GM13976 (cell line): ENCODE measurements at places on chromosomes 12 and 14.

GRCh38 chr14:98489115-98489514 lies 782.9 kb downstream of the BCL11B start:
- DNase-seq = no peak

DNA sequence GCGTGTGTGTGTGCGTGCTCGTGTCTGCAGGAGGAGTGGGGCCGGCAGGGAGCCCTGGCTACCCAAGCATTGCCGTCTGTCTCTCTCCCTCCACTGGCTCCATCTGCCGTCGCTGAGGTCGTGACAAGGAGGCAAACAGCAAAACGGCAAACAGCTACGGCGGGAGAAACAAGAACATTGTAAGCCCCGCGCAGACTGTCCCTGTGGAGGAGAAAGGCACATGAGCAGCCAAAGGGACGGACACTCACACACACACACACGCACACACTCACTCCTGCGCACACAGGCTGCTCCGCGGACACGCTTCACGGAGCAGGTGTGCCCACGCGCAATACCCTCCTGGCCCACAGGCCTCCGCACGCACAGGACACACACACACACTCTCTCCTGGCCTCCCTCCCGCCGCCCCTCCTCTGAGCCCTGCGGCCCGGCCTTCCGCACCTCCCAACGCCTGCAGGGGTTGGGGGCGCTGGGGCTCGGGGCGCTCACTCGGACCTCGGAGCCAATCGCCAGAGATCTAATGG lies 905 bp downstream of the CISTR start:
- DNase-seq = peak; percentile 72

DNA sequence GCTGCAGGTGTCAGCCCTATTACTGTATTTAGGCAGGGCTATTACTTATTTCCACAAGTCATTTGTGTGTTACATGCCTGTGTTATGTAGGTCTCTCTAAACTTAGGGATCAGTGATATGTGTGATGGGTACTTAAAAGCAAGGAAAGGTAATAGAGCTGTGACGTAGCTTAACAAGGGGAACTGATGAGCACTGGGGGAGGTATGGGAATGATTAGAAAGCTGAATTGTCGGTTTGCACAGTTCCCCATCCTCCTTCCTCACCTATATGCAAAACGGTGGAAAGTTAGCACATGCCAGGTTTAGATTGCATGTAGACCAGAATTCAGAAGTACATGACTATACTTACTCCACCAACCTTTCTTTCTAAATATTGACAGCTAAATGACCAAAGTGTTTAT lies 494.3 kb upstream of the GARIN6 start:
- no peak for DNase-seq

DNA sequence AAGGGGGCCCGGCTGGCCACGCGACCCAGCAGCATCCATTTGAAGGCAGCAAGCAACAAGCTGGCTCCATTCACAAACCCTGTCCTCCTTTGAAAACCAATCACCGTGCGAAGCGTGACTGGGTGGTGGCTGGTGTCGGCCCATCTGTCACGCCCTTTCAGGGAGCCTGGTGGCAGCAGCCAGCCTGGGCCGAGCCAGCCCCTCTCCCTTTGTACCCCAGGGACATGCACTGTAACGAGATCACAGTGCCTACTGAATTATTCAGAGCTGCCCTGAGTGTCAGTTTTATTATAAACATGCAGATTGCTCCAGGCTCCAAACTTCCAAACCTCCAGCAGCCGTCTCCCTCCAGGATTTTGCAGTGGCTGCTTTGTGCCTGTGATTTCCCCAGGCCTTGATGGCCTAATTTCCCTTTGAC lies 22.3 kb upstream of the CTDSP2 start:
- DNase-seq = no peak

DNA sequence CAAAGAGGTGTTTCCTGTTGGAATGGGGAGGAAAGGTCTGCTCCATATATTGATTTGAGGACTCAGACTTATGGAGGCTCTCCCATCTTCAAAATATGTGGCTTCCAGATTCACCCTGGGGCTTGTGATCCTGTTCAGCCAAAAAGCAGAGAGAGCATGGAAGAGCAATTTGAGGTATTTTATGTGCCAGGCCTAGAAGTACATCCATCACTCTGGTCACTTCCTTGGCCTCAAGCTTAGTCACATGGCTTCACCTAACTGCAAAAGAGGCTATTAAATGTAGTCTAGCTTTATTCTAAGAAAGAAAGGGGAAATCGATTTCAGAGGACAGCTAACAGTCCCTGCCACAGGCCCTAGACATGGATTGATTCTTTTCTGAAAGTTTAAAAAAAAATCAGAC lies 86.2 kb downstream of the C12orf50 start:
- no peak for DNase-seq

GRCh38 chr12:22275843-22276242 lies 58.7 kb downstream of the ST8SIA1 start:
- no peak for DNase-seq

- no peak for DNase-seq
These were observed 5.2 kb downstream of the PPM1A start for GRCh38 chr14:60254176-60254575.

GRCh38 chr14:64584190-64584589 lies 34.4 kb downstream of the PPP1R36 start:
- no peak for DNase-seq

GRCh38 chr12:82357845-82358199 lies 365 bp downstream of the CCDC59 start:
- no peak for DNase-seq

DNA sequence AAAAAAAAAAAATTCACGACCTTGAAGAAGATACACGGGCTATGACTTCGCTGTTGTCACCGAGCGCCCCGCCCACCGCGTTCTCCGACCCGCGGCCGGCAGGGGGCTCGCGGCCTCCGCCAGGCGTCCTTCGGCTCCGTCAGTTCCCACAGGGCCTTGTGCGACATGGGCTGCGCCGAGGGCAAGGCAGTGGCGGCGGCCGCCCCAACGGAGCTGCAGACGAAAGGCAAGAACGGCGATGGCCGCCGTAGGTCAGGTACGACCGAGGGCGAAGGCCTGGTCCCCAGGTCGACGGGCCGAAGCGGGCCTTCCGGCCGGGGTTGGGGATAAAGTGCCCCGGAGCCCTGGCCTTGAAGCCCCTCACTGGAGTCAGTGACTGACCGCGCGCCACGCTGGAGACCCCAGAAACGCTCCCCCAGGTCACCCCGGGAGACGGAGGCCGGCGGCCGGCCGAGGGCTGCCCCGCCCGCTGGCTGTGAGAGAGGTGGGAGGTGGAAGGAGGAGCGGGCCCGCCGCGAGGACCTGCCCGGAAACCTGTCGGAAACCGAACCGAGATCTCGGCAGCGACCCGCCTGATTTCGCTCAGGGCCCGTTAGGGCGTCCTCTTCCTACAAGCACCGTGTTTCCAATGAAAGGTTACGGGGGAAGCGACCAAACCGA lies at the start of gene TXNRD1:
TSS of gene TXNRD1 (plus strand) at position 142 of the 660 bp plus-strand sequence. CDS start at position 166, 24 bp downstream.
- DNase-seq = peak; percentile 93

GRCh38 chr12:132623072-132623869 lies 4.7 kb downstream of the P2RX2 start:
- DNase-seq = no peak

GRCh38 chr12:13942826-13943225 lies 38.6 kb downstream of the GRIN2B start:
- no peak for DNase-seq

DNA sequence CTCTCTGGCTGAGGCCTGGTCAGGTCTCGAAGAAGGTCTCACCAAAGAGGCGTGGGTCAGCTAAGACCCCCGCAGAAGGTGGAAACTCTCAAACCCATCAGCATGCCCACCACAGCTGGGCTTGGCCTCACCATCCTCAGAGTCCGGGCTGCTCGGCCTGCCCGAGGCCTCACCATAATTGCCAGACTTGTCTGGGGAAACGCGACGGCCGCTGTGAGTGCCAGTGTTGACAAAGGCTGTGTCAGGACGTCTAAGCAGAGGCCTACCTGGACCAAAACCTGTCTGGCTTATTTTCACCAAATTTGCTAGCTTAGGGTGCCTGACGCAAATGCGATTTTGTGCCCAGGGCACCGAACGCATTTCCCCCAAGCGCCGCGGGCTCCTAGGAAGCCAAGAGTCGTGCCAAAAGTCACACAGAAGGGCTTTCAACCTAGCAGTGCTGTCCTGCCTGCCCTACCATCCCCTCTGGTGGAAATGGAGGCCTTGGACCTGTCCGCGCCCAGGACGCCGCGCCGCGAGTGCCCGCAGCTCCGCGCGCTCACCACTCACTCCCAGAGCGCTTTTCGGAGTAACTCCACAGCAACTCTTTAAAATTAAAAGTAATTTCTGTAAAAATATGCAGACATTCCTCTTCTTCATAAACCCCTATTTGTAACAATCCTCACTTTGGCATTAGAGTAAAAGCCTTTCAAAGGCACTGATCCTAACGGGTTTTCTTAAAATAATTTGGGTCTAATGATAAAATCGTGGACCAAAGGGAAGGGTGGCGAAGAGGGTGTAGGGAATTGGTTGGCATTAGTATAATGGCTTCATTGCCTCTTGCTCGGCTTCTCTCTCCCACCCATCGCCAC lies 1.2 kb upstream of the ALX1 start:
- peak; percentile 28 for DNase-seq

DNA sequence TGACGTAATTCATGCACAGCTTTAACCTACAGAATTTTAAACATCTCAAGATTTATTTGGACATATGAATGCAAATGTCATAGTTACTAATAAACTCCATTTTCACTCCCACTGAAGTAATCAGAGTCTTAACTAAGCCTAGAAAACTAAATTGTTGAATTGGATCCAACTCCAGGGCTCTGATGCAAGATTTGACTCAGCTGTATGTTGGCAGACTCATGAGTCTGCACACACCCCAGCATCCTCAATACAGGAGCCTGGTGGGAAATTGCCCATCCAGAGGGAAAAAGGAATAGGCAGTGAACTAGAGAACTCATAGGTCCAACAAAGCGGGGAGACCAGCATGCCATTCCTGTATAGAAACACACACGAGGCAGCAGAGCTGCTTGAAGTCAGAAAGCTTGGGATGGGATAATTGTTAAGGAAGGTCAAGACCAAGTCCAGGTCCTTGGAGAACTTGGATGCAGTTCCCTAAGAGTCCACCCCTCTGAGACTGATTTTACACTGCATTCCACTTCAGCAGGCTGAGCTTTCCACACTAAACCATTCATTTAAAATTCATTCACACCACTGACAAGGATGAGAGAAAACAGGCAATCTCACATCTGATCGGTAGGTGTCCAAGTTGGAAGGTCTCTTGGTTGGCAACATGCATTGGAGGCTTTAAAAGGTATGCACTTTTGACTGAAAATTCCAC lies 14.4 kb downstream of the TMTC1 start:
- no peak for DNase-seq

DNA sequence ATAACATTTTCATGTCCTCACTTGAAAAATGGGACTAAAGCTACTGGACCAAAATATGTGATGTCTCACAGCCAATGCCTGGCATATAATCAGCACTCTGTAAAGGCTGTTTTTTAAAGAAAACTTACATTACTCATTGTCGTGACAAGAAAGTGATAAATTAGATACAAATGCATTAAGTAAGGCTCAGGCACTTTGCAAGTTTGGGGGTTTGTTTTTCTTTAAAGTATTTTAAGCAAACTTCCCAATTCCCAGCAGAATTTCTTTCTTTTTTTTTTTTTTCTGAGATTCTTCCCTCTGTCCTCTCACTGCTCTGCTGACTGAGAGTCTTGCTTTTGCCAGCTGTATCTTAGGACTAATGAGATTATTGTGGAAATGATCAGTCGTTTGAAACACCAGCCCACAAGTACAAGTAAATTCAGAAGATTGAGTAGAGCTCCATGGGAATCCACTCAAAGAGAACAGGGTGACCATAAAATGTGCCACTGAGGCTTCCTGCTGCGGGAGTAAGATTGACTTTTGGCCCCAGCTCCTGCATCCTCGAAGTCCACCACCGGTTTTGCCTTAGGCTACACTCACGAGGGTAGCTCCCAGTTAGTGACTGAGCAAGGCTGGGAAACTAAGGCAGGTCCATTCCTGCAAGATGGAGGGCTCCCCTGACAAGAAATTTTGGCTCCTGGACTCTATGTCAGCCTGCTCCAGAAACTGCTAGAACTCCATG lies 82.8 kb downstream of the TMTC1 start:
- no peak for DNase-seq

DNA sequence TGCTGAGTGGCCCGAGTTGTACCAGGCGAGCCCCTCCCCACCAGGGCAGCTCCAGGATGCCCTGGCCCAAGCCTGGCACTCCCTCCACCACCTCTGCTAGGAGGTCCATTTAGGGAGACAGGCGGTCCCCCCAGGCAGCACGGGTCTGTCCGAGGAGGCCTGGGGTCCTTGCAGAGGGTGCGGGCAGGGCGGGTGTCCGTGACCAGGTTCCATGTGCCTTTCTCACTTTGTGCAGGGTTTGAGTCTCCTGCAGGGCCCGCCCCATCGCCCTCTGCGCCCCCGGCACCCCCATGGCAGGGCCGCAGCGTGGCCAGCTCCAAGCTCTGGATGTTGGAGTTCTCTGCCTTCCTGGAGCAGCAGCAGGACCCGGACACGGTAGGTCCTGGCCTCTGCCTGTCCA lies 56.8 kb upstream of the TSPAN9 start:
- no peak for DNase-seq

- DNase-seq = peak; percentile 82
These were observed 84.4 kb downstream of the SPATS2 start for GRCh38 chr12:49451468-49452259.

DNA sequence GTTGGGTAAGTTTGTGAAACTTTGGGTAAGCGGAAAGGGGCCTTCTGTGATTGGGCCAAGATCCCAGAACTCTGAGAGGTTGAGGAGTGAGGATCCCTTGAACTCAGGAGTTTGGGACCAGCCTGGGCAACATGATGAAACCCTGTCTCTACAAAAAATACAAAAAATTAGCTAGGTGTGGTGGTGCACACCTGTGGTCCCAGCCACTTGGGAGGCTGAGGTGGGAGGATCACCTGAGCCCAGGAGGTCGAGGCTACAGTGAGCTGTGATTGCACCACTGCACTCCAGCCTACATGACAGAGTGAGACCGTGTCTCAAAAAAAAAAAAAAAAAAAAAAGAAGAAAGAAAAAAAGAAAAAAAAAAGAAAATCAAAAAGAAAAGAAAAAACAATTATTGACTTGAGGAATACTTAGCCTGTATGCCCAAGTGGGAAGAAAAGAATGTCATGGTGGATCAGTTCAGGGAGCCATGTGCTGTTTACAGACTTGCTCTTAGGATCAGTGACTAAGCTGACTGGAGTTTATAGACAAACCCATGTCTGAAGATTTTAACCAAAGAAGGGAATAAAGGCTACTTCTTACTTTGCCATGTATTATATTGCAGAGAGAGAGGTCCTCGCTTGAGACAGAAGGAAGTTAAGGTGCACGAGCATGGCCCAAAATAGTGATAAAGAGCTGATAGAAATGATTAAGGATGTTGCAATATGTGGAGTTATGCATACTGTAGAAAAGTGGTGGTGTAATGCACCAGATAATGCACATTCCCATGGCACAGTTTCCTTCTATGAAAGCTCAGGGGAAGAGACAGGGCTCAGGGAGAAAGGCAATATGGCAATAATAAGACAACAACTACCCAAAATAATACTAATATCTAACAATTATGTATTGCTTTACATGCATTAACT lies 881 bp downstream of the HSD17B6 start:
- no peak for DNase-seq
